ENCODE measurements at places on chromosomes 4 and X.
A peak's percentile ranks its signal among the peaks of the same experiment; 100 is the strongest.

DNA sequence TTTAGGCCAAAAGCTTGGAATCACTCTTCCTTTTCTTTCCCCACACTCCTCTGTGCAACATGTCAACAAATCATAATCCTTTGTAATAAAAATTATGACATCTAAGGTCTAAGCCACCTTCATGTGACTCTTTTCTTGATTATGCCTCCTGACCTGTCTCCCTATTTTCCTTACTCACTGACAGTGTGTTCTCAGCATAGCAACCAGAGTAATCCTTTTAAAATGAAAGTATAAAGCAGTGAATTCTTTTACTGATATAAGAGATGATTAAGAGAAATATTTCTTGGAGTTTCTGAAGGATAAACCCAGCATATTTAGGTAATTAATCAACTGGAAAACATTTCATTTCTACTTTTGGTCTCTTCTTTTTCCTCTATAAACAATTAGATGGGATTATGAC, 44.7 kb downstream of the USO1 start:
- DNase-seq, result no peak

GRCh38 chr4:57103051-57103450, 7.1 kb downstream of the IGFBP7 start:
- no peak for DNase-seq

GRCh38 chr4:925171-925570, 6.9 kb downstream of the GAK start:
- DNase-seq, result no peak

DNA sequence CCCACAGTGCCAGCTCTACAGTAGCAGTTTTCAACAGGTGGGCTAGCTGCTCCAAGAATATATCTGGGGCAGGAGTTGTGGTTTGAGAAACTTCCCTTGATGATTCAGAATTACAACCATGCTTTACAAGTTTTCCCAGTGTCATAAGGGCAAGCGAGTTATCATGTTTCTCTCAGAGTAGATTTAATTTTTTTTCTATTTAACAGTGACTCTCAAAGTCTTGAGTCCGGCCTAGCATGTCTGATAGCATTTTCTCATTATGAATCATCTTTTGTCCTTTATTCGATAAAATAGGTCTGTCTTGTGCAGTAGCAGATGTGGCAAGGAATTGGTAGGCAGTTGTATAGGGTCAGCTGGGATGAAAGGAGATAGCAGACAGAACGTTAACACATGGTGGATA, 62.2 kb upstream of the SPANXD start:
- no peak for DNase-seq

- DNase-seq, result no peak
Measured at GRCh38 chr4:161546902-161547301, 616.9 kb downstream of the FSTL5 start.

DNA sequence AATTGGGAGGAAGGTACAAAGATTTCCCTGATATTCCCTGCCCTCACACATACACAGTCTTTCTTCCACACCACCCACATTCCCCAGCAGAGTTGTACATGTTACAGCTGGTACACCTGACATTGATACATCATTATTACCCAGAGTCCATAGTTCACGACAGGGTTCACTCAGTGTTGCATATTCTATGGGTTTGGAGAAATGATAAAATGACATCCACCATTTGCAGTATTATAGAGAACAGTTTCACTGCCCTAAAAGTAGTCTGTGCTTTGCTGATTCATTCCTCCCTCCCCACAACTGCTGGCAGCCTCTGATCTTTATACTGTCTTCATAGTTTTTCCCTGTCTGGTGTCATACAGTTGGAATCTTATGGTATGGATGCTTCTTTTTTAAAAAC, 15.0 kb downstream of the AGA start:
- DNase-seq, result no peak

- peak; percentile 49 for DNase-seq
Measured at GRCh38 chrX:68808686-68809357, 20.0 kb upstream of the EFNB1 start.

DNA sequence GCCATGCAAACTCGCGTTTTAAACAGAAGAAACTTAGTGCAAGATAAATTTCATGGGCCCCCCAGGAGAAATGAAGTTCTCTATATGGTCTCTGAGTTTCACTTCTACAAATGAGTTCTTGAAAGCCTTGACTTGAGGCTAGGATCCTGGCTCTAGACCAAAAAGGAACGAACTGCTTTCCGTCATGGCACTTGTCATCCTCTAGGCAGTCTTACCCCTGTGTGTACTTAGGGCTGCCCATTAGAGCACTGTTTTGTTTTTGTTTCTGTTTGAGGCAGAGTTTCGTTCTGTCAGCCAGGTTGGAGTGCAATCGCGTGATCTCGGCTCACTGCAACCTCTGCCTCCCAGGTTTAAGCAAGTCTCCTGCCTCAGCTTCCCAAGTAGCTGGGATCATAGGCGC, 29.0 kb downstream of the RNF4 start:
- DNase-seq, result no peak

DNA sequence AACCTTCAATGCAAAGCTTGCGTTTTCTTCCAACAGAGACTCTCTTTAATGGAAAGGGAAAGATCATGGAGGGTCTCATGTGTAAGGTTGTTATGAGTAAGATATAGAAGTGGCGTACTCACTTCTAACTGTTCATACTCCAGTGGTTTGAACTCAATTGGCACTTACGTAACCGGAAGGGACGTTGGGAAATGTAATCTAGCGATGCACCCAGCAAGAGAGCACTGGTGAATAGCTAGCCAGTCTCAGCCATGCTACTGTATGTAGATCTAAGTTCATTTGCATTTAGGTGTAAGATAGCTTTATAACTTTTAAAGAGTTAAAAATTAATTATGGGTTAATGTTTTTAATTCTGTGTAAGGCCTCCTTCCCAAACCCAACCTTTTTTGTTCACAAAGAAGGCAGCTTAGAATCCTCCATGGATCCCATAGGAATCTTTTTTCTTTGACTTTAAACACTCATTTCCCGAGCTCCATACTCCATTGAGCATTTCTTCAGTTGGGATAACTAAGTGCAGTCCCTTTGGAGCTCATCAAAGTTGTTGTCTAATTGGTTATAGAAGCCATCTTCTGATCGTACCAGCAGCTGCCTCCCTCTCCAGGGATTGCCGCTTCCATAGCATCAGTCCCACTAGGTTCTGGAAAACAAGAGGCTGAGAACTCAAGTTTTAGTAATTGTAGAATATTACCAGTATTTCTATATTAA, 191.1 kb downstream of the RAPGEF2 start:
- no peak for DNase-seq

- no peak for DNase-seq
Measured at GRCh38 chr4:134426821-134427220, 225.2 kb upstream of the PABPC4L start.

Measured in vagina (tissue), 2 donors.